GM06990 (cell line): ENCODE measurements at places on chromosomes 5 and 9.

DNA sequence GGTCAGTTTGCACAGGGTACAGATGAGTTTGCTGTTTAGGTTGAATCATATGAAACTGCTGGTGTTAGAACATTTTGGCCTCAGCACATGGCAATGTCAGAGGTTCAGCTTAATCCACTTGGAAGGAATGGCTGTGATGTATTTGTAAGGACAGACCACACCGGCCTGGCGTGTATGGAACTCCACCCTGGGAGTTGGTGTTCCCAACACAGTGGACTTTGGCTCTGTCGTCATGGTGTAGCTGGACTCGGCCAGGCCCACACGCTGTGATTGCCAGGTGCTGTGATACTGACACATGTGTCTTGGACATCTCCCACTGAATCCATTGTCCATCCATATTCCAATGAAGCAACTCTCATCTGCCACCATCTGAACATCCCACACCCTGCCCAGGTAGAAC is 90.3 kb downstream of the ZNF618 start:
- no peak for DNase-seq

DNA sequence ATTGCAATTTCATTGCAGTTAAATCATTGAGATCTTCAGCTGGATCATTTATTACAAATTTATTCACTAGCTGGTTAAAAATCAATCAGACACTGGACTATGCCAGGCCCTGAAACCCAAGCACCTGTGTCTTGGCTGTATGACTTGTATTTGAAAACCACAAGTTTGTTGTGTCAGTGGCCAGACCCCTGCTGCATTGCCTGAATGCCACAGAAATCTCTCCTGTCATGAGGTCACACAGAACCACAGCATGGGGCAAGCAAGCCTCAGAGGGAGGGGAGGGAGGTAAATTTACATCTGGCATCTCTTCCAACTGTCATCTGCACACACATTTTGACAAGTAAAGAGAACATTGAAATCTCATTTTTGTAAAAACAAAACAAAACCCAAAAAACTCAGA is 90.0 kb downstream of the ARRDC3 start:
- no peak for DNase-seq

DNA sequence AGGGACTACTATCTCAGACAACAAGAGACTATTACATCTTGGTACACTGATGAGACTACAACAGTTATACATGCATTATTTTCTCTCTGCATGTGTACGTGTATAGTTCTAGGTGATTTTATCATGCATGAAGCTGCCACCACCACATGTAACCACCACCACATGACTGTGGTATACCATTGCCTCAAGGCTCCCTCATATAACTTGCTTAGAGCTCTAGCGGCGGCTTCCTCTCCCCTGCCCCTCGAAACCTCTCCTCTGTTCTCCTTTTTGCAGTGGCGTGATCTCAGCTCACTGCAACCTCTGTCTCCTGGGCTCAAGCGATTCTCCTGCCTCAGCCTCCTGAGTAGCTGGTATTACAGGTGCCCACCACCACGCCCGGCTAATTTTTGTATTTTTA is 162.3 kb downstream of the AOPEP start:
- no peak for DNase-seq

- no peak for DNase-seq
Observed at GRCh38 chr9:14326264-14326826, 12.4 kb upstream of the NFIB start.

- no peak for DNase-seq
Observed at GRCh38 chr5:175516933-175517823, 38.8 kb downstream of the SFXN1 start.

DNA sequence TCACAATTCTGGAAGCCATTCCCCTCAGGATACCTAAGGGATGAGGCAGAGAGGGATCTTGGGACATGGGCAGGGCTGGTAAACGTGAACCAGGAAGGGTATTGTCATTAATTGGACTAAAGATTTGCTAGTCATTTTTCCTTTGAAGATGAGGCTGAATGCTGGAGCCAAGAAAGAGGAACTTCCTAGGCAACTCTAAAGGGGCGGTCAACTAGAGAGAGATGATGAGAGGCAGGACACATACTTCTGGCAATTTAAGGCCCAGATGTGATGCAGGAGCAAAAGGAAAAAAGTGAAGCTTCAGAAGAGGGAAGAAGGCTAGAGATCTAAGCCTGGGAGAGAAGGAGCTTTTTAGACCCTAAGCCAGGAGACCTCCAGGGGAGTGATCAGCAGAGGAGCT is 5.6 kb downstream of the GBA2 start:
- no peak for DNase-seq

DNA sequence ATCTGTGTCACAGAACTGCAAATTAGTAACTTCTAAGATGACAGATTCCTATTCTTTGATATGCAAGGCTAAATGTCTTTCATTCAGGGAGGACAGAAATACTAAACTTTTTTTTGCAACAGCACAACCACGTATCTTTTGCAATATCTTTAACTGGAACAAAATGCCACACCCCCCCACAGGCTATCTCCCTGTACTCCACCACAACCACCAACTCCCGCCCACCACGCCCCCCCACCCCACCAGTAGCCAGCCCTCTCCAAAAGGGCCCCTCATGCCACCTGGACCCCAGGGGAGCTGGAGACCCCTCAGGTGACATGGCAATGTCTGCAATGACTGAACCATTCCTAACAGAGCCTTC is 131.8 kb downstream of the ROR2 start:
- no peak for DNase-seq

GRCh38 chr9:131732061-131732526 is 7.8 kb downstream of the RAPGEF1 start:
- DNase-seq = no peak

DNA sequence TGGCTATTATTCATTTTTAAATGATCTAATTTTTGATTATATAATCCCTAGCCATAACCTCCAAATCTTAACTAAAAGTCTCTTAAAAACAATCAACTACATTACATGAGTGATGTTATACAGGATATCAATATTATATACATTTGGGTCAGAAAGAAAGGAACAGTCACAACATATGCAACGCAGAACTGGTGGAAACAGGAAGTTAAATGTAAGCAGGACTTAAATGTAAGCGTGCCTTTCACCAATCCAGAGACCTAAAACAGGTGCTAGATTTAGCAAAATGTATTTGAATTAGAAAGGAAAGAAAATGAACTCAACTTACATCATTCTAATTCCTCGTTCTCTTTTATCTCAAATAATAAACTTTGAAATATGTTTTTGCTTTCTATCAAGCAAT is 738.5 kb downstream of the PTPRD start:
- no peak for DNase-seq

- no peak for DNase-seq
Observed at GRCh38 chr5:168327994-168328393, 36.5 kb downstream of the WWC1 start.

DNA sequence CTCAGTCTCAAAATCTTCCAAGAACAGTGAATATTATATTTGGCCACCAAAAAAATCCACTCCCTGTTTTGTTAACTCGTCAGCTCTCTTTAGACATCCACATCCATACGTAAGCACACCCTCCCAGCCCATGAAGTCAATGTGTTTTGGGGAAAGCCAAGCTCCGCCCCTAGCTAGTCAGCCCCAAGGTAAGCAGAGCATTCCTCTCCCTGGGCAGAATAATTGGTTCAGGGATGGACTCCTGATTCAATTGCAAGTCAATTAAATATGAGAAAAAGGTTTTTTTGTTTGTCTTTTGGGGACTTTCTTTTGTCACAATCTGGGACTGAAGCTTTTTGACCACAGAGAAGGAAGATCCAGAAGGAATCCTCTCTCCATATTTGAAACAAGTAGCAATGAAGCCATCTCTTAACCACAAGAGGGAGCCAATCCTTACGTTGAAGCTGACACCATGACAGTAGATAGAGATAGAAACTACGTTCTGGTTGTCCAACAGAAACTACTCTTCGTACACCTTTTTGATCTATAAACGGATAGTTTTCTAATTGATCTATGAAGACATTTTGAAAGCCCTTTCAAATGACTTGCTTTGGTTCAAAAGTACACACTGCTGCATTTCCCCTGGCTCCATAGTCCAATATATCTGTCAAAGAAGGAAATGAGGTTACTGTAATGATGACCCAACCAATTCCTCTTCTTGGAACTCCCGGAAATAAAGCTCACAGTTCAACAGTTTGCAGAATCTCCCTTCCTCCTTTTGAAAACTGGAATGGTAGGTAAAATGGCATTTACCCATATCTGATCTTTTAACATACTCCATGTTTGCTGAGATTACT is 166.4 kb downstream of the TLE1 start:
- no peak for DNase-seq

GRCh38 chr5:132054031-132054696 is 6.3 kb upstream of the IL3 start:
- no peak for DNase-seq

DNA sequence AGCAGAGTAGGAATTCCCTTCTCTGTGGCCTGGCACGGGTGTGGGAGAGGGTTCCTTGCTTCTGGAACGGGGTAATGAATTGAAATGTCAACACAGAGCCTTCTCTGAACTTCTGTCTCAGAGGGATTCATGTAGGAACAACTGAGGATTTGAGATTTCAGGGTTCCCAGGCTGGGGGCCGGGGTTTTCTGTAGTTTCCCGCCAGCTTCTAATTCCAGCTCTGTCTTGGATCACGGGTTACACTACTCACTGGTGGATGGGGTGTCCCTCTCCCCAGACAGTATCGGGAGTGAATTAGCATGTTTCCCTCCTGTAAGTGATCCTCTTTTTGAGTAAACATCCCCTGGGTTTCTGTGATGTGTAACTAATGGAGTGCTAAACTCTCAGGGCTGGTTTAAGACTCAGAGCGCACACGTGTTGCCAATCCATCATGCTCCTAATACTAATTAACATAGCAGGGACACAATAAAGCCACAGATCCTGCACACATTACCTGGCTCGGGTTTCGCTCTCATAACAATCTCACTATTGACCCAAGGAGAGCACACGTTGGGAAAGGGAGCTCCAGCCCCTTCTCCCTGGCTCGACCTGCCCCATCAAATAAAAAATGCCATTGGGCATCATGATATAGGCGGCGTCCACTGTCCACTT is 18.1 kb upstream of the DMRT2 start:
- DNase-seq = no peak

- DNase-seq = no peak
Observed at GRCh38 chr9:98129451-98129881, 10.4 kb upstream of the TRIM14 start.

- DNase-seq = no peak
Observed at GRCh38 chr9:16217943-16218701, 652.3 kb downstream of the BNC2 start.

- no peak for DNase-seq
Observed at GRCh38 chr9:33858423-33858822, 41.5 kb downstream of the UBE2R2 start.

DNA sequence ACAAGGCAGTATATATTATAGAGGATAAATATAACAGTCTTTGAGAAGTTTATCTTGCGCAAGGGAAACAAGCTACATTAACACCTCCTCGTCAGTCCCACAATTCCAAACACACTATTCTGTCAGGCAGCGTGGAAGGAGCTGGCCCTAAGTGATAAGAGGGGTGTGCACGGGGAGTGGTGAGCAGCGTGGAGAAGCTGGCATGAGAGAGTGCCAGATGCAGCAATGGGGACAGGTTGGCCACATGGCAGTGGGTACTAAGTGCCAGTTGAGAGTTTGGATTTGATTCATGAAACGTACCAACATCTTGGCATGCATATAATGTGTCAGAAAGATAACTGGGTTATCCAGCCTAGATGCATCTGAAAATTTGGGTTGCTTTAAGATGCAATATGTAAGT is 460.2 kb downstream of the ICE1 start:
- no peak for DNase-seq

- no peak for DNase-seq
Observed at GRCh38 chr9:96649620-96650324, 5.3 kb downstream of the PRXL2C start.

- DNase-seq = no peak
Observed at GRCh38 chr5:156340893-156341292, 13.9 kb downstream of the SGCD start.

GRCh38 chr5:24630918-24631317 is 13.9 kb downstream of the CDH10 start:
- DNase-seq = no peak

- no peak for DNase-seq
Observed at GRCh38 chr5:13921578-13921977, 22.9 kb downstream of the DNAH5 start.

DNA sequence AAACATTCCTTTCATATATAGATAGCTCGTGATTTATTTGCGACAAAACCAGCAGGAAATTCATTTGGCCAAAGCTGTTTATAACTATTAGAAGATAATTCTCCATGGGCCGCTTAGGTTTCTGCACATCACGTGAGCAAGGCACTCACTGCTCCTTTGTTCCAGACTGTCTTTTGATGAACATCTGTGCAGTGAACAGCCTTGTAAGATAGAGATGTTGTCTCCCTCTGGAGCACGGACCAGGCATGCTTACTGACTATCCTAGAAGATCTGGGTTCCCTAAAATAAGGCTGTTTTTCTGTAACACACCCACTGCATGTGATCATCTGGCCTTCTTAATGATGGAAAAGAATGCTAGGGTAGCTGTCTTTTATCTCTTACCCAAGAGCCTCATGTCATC is 30.9 kb downstream of the YIPF5 start:
- DNase-seq = no peak

- no peak for DNase-seq
Observed at GRCh38 chr5:11520241-11520930, 383.9 kb downstream of the CTNND2 start.

GRCh38 chr5:154449786-154450185 is 4.0 kb downstream of the SAP30L start:
- DNase-seq = no peak

- DNase-seq = no peak
Observed at GRCh38 chr5:161676103-161676502, 9.4 kb upstream of the GABRA6 start.

DNA sequence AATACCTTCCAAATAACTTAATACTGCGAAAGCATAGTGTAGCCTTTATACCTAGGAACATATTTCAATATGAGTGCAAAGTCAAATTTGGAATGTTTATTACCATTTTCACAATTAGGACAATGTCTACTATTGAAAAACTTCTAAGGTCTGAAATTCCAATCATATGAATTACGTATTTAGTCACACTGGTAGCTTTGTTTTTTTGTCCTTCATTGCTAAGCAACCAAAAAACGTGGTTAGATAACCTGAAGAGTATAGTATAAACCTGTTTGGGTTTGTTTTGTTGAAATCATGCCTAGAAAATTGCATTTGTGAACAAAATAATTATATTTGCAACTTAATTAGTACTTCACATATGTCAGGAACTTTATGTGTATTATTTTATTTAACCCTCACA is 134.2 kb downstream of the FBXO4 start:
- no peak for DNase-seq

DNA sequence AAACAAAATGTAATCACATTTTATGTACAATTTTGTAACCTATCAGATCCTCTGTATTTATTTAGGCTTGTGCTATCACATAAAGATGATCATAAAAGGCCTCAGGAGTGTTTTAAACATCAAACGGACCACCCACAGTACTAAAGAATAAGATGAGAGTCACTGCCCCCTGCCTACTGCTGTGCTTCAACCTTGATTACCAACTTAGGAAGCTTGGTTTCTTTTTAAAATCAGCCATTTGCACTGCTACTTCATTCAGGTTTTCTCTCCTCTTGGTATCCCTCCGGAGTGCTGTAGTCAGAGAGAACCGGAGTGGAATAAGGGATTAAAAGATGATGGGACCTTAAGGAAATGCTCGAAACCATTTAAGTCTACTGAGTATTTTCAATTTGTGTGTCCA is 6.9 kb downstream of the C7 start:
- DNase-seq = no peak

GRCh38 chr9:36431078-36431477 is 31.0 kb upstream of the RNF38 start:
- no peak for DNase-seq

GRCh38 chr5:175738602-175739133 is 80.8 kb downstream of the HRH2 start:
- DNase-seq = no peak
